ENCODE measurements at places on chromosomes 16 and 17.

DNA sequence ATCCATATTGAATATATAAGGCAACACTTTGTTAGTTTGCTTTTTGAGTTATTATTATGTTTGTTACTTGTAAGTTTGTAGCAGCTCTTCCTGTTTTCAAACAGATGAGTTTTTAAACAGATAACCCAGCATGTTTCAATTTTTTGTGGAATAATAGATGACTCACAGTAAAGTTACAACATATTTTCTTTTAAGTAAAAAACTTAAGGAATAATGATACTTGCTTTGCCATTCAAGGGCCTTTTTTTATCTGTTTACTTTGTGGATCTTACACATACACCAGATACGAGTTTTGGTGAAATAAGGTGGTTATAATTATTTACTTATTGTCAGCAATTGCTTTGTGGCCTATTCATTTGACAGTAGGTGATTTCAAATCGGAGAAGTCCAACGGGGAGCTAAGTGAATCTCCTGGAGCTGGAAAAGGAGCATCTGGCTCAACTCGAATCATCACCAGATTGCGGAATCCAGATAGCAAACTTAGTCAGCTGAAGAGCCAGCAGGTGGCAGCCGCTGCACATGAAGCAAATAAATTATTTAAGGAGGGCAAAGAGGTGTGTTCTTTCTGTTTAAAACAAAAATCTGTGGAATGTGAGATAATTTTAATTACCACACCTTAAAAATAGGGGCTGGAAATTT, 66.3 kb downstream of the BPTF start:
- no peak for DNase-seq

GRCh38 chr17:38429476-38430100, 1.3 kb downstream of the ARHGAP23 start:
- DNase-seq: no peak

DNA sequence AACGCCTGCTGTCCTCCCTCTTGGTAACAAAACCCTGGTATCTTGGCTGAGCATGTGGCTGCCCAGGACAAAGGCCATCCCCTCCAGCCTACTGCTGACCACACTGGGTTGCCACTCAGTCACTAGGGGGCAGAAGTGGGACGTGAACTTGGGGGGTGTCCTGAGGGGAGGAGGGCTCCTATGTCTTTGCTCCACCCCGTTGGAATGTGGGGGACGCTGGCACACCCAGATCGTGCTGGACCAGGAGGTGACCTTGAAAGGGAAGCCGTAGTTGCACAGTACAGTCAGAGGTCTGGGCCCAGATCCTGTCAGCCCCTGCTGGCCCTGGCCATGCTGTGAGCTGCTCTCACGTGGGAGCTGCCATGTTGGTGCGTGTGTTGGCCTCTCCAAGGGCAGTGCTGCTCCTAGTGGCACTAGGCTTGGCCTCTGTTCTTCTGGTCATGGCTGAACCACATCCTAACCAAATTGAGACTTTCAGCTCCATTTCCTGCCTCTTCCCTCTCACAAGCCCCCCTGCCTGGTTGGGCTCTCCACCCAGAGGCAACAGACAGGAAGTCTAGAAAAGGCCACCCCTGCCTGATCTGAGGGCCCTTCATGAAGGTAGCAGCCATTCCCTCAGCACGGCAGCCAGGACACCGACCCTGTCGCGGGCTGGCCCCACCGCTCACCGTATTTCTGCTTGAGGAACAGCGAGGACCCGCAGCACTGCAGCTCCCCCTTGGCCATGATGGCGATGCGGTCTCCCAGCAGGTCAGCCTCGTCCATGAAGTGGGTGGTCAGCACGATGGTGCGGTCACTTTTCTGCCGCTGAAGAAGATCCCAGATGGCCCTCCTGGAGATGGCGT, 29.0 kb upstream of the RNPS1 start:
- DNase-seq: peak; percentile 16

- DNase-seq: no peak
Observed at GRCh38 chr16:66418165-66418962, 8.7 kb upstream of the BEAN1 start.

GRCh38 chr16:3266873-3267537, 10.6 kb upstream of the MEFV start:
- DNase-seq: peak; percentile 30

DNA sequence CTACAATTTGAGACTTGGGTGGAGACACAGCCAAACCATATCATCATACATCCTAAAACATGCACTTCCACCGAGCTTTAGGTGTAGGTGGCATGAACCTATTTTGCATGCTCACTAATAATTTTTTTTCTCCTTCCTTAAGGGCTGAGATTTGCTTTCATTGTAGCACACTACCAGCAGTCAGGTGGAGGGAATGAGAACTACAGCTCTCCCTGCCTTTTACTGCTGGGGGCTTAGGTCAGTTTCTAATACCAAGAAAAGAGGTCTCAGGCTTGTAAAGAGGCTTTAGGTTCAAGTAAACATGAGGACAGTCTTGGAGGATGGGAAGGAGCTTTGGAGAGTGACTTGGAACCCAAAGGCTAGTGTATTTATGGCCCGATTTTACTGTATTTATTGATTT, 22.0 kb downstream of the CFAP20 start:
- DNase-seq: no peak

GRCh38 chr17:6070913-6071511, 833 bp downstream of the WSCD1 start:
- peak; percentile 18 for DNase-seq

GRCh38 chr17:48646183-48647102, 20.3 kb upstream of the HOXB9 start:
- DNase-seq: no peak

- no peak for DNase-seq
Observed at GRCh38 chr17:76579281-76579680, 6.4 kb downstream of the ST6GALNAC2 start.

DNA sequence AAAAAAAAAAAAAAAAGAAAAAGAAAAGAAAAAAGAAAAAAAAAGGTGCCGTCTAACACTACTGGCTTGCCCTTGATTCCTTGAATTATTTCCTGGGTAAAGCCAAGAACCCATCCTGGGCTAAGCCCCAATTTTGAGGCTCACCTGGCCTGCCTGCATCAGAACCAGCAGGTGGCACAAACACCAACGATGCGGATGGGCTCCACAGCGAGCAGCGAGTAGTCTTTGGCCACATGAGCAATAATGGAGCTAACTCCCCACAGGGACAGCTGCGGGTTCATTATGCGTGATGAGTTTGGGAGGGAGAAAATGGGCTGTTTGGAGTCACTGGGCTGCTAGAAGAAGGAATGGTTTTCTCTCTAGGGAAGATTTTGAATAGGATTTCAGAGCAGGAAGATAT, 91.1 kb downstream of the ASIC2 start:
- peak; percentile 39 for DNase-seq

- no peak for DNase-seq
Observed at GRCh38 chr17:58643147-58643546, 48.7 kb downstream of the TEX14 start.

DNA sequence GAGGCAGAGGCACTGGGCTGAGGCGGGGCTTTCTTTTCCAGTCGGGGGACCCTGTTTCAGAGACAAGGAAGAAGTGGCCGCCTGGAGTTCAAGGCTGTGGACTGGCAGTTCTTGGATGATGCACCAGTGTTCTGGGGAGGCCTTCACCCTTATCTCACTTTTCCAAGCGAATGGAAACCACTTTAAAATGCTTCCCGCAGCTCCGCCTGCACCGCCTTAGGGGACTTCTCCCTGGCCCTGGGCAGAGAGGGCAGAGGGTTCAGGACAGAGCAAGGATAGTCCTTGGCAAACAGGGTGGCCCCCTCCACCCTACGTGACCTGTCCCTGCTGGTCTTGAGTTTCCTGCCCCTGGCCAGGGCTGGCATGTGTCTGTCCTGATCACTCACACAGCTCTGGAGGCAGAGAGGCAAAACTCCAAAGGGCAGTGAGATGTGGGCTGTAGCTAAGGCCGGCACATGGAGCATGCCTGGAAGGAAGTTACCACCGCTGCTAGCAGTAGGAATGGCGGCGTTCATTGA, 20.6 kb downstream of the RTN4RL1 start:
- no peak for DNase-seq

GRCh38 chr17:50908860-50909764, 43.0 kb upstream of the TOB1 start:
- peak; percentile 75 for DNase-seq
